COR-L47 (cell line): ENCODE measurements at places on chromosomes 3 and 15.

GRCh38 chr15:84835661-84836337 lies 18.6 kb downstream of the ALPK3 start:
- no peak for DNase-seq

DNA sequence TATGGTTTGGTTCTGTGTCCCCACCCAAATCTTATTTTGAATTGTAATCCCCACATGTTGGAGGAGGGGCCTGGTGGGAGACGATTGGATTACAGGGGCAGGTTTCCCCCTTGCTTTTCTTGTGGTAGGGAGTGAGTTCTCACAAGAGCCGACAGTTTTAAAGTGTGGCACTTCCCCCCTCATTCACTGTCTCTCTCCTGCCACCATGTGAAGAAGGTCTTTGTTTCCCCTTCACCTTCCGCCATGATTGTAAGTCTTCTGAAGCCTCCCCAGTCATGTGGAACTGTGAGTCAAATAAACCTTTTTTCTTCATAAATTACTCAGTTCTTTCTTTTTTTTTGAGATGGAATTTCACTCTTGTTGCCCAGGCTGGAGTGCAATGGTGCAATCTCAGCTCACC lies 124.9 kb downstream of the IQCH start:
- no peak for DNase-seq

- DNase-seq = no peak
Measured at GRCh38 chr3:65996589-65996988, 42.1 kb downstream of the MAGI1 start.

DNA sequence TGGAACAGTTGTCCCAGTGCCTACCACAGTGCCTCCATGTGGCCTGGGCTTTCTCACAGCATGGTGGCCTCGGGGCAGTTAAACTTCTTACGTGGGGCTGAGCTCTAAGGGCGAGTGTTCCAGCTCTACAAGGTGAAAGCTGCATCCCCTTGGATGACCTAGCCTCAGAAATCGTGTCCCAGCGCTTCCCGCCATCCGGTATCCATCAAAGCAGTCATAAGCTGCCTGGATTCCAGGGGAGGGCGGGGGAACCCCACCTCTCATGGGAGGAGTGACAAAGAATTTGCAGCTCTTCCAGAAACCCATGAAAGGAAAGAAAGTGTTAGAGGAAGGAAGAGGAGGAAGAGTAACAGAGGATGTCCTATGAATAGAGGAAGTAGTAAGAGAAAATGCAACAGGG lies 45.8 kb upstream of the CCDC174 start:
- DNase-seq = no peak

GRCh38 chr3:184757022-184757651 lies 45.3 kb upstream of the MAGEF1 start:
- no peak for DNase-seq

- DNase-seq = no peak
Measured at GRCh38 chr3:158026236-158026635, 80.0 kb downstream of the SHOX2 start.

GRCh38 chr3:134707908-134708597 lies 57.2 kb upstream of the KY start:
- no peak for DNase-seq

DNA sequence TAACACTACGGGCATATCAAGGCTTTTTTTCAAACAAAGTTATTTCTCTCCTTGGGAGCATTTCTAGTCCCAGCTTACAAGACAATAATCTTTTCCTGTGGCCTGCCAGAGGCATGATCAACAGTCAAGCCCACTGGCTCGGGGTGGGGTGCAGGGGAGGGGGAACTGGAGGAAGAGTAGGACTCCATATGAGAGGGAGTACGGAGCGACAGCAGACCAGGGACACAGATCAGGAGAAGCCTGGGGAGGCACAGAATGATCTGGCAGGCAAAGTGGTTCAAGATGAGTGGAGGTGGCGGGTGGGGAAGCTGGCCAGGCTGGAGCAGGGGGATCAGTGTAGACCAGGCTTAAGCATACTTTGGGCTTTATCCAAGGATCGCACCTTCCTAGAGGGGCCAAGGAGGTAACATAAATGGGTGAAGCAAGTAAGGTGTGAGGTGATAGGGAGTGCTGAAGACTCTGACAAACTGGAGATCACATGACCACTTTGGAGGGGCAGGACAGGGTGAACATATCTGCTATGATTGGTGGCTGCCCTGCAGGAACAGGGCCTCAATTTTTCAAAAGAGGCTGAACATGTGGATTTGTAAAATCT lies 37.4 kb downstream of the KLF15 start:
- DNase-seq = no peak

GRCh38 chr15:70964686-70965085 lies 72.1 kb downstream of the LRRC49 start:
- no peak for DNase-seq

- DNase-seq = no peak
Measured at GRCh38 chr3:139309880-139310279, 33.9 kb upstream of the MRPS22 start.

DNA sequence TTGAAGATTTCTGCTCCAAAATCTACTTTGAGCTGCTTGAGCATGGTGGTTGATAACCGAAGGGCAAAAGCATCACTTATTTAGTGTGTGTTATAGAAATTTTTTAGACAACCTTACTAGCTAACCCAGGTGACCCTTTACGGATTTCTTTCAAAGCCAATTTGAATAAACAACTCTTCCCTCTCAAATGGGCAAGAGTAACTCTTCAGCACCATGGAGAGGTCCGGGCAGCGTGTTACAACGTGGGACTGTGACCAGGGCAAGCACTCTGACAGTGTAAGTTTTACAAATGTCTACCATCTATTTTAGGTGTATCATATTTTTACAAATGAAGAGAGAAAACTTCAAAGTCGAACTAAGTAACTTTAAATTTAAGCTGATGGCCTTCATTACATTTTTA lies 471.8 kb downstream of the MFSD1 start:
- DNase-seq = no peak

GRCh38 chr3:113194823-113195401 lies 16.4 kb upstream of the BOC start:
- DNase-seq = no peak

DNA sequence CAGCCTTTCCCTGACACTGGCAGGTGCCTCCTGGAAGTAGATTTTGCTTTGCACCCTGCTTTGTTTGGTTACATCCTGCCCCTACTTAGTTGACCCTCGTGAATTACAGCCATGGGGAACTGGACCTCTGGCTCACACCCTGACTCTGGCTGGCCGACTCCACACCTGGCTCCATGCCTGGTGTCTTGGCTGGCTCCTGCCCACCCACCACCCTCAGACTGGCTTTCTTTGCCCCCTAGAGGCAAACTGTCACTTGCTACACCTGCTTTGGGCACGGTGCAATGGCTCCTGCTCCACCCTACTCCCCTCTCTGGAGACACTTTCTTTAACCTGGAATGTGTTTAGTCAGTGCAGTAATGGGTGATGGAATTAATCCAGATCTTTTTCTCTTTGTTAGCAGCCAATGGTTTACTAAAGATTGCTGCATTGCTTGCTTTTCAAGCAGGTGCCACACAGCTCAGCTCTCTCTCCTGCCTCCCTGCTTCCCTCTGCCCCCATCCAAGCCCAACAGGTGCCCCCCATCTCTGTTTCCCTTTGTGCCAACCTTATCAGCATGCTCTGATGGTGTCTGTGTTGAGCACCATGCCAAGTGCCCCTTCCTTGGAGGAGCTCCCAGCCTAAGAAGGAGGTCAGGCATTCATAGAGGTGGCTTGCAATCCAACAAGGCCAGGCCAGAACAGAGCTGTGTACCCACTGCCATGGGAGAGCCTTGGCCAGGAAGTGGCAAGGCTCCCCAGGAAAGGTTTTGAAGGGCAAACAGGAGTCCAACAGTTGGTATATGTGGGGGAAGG lies 38.4 kb downstream of the RASGRF1 start:
- no peak for DNase-seq

GRCh38 chr3:74442683-74443082 lies 171.8 kb downstream of the CNTN3 start:
- no peak for DNase-seq

GRCh38 chr15:69940441-69941300 lies 157.0 kb downstream of the TLE3 start:
- DNase-seq = peak; percentile 87

DNA sequence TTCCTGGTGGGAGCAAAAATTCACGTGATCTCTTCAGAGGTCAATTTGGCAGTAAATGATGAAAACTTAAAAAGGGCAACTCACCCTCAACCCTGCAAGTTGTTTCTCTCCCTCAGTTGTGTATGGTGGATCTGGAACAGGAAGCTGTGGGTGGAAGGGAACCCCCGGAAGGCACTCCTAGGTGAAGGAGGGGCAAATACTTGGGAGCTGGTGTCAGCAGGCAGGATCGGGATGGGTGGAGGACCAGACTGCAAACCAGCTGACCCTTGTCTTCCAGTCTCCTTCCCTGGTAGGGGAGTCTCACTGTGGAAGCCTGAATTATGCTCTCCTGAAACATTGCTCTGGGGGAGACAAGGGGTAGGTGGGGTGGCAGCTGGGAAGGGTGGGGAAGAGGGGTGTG lies 33.5 kb downstream of the PRR23E start:
- DNase-seq = no peak

- no peak for DNase-seq
Measured at GRCh38 chr3:131474115-131474514, 28.7 kb downstream of the MRPL3 start.

DNA sequence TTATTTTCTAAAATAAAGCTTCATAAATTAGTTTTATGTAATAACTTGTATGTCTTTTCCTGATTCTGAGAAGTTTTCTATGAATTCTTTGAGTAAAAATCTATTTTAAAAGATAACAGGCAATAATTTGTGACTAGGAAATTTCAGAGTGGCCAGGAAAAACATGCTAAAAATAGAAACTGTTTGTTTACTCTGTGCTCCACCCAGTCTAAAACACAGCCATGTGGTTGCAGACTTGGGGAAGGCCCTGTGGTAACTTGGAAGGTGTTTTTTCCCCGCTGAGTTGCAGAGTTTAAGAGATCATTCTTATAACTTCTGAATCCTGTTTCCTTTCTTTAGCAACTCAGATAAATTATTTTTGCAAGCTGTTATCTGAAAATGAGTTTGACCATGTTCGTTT lies 21.9 kb downstream of the PLCL2 start:
- DNase-seq = no peak

DNA sequence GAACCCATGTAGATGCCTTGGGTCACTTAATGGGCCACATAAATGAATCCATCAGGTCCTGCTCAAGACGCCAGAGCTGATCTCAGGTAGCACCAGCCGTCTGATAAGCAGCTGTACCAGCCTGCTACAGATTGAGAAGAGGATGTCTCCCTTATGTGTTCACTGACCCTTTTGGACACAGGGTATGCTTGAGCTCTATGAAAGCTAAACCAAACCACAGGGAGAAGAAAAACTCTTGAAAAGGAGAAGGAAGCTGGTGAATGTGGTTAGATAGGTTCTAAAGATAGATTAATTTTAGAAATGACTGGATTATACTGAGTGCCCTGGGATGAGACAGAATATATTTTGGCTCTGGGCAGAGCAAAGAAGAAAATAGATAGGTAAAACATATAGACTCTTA lies 187.5 kb downstream of the SPATA16 start:
- no peak for DNase-seq
